ENCODE measurements at places on chromosomes 4 and X. TPM values are rescaled to one million over a fixed set of nuclear protein-coding genes. Genes with fewer than 3 reads are reported as not detected.

GRCh38 chr4:78624048-78624447 is 72.5 kb downstream of the ANXA3 start:
- no peak for DNase-seq

GRCh38 chr4:73608689-73609594 is 11.3 kb downstream of the RASSF6 start:
- peak; percentile 55 for DNase-seq

DNA sequence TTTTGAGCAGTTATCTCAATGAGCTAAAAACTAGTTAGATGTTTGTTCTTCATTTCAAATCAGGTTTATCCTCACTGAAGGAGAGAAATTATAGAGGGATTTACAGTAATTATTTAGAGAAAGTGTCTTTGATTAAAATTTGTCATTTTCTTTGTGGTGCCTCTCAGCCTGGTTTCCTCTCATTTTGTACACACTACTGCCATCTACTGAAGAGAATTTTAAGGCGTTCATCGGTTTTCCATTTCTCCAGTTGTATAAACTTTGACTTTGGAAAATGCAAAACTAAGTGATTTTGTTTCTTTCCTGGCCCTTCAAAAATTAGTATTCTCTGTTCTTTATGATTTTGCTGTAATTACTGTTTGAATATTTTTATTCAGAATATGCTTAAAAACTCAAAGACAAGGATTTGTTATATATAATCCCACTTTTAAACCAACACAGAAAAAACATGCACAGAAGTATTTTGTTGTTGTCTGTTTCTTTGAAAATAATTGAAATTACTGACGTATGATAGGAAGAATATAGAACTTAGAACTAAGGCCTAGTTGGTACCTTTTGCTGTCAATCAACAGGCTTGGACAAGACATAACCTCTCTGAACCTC is 34.4 kb upstream of the ANXA3 start:
- peak; percentile 66 for DNase-seq

TMEM156 gene
- total RNA-seq = 0.18 TPM

DCAF8L2 gene
- not detected for total RNA-seq

SLC16A2 gene
- 28.5 TPM for total RNA-seq

CFAP47 gene
- total RNA-seq = not detected

DNA sequence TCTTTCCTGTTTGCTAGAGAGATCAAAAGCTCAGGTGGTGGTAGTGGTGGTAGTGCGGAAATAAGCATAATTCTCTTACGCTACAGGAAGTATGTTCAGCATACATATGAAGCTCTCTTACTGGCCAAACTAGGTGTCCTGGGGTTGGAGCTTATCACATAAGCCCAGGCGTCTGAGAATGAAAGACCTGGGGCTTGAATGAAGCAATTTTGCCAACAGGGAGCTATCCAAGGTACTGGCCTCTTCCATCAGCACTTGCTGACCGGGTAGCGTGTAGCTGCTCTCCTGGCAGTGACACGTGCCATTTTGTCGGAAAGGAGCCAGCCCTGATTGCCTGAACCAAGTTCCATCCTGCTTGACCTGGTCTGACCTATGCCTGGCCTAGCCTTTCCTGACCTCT is 65.9 kb upstream of the HPF1 start:
- peak; percentile 70 for DNase-seq

- DNase-seq = no peak
Observed at GRCh38 chr4:110623718-110624397, 981 bp upstream of the PITX2 start.

DNA sequence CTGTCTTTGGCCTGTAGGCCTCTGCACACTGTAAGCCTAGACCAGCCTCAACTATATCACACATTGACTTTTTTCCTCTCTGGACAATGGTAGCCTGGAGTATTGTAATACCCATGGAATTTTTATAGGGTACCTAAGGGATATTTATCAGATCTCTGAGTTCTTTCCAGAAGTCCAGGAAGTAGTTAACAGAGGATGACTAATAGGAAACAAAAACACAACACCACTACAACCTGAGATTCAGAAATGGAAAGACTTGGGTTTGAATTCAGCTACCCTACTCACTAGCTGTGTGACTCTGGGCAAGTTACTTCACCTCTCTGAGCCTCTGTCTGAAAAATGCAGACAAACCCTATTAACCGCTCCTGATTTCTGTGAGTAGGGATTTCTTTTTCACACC is 7.7 kb upstream of the STX18 start:
- no peak for DNase-seq

- DNase-seq = no peak
Observed at GRCh38 chr4:174591243-174592021, 69.1 kb upstream of the HPGD start.

- no peak for DNase-seq
Observed at GRCh38 chr4:28247805-28248204, 1387.2 kb downstream of the STIM2 start.

- no peak for DNase-seq
Observed at GRCh38 chr4:148397771-148398170, 44.4 kb downstream of the NR3C2 start.

DNA sequence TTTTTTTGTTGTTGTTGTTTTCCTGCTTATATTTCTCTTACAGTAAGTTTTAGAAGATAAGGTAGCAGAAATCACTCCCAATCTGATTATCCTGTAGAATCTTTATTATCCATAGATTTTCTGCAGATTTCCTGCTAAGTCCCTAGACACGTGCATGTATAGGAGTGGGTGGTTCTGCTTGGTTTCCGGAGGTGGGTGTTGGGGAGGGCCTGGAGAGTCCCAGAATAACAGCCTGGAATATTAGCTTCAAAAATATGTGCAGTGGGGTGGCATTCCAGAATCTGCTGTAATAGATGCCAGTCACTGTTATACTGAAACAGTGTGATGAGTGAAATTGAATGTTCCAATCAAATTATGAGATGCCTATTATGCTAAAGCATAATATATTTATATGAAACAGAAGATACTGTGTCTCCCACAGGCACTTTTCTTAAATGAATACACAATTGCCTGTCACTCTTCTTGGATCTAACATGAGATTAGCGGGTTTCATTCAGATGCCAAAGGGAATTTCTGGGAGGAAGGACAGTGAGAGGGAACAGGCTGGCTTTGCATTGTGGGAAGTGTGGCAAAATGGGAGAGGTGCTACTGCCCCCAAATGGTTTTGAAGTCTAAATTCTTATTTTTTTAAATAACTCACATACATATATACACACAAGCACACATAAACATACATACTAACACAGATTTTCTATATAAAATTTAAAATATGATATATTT is 37.6 kb downstream of the C4orf50 start:
- no peak for DNase-seq

DNA sequence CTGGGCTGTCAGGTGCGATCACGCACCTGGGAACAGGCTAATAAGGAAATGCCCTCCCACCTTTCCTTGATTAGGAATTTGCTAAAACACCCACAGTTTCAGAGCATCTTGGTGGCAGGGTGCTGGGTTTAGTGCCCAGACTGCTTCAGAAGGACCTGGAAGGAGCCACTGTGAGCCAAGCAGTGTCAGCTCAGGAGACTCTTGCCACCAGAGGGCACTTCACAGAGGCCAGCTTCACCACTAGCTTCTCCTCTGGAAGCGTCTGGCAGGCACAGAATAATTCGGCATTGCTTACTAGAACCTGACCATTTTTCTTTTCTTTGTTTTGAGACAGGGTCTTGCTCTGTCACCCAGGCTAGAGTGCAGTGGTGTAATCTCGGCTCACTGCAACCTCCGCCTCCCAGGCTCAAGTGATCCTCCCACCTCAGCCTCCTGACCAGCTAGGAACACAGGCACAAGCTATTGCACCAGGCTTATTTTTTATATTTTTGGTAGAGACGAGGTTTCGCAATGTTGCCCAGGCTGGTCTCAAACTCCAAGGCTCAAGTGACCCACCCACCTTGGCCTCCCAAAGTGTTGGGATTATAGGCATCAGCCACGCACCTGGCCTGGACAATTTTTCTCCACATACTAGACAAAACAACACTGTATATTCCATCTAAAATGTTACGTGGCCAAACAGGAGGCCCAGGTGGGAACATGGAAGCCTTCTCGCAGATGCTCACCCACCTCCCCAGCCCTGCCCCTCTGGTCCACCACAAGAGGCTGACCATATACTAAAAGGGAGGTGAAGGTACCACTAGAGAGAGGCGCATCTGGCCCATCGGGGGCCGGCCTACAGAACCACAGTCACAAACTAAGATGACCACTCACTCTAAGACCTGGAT is 14.1 kb downstream of the NOP14 start:
- peak; percentile 13 for DNase-seq

DNA sequence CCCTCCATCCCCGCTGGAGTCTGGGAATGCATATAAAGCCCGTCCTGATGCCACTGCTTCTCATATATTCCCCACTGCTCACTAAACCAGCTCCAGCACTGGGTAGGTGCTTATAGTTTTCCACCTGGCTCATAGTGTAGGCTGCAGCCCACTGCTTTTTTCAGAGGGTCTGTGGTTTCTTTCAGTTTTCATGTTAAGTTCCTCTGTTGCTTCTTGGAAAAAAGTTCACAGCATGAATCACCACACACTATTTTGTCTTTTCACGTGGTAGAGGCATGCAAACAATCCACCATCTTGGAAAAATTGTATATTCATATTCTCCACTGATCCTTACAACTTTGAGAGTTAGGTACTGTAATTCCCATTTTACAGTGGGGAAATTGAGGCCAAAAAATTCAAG is 39.4 kb downstream of the DCLK2 start:
- DNase-seq = no peak

DOK7 gene
- not detected for total RNA-seq

APELA gene
- not detected for total RNA-seq

DNA sequence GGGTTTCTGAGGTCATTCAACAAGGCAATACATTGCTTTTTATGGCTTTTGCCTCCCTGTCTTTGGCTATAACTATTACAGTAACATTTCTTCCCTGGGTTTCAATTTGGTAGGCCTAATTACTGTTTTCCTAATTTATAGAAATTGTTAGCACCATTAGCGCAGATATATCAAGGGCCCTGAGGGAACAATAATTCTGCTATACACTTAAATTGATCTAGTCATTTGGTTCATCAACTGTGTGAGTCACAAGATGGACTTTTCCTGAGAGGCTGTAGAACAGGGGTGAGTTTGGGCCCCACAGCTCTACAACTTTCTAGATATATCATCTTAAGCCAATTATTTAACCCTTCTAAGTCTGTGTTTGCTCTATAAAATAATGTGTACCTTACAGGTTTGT is 107.9 kb downstream of the COMMD8 start:
- DNase-seq = no peak

All from fibroblast of the aortic adventitia (primary cell).